ENCODE measurements at places on chromosomes 3 and 15.
A peak's percentile ranks its signal among the peaks of the same experiment; 100 is the strongest.

DNA sequence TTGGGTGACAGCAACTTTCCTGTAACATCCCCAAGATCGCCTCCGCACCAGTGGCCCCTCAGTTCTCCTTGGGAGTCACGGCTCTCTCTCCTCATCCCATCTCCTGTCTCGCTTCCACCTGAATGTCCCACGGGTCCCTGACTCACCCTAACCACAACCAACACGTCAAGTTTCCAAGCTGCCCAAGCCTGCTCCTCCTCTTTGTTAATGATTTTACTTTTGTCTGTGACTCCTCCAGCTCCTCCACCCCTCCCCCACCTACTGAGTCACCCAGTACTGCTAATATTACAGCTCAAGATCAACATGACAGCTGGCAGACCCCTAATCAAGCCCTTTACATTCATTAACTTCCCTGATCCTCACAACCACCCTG lies 39.3 kb downstream of the BDH1 start:
- DNase-seq, result no peak

GRCh38 chr3:46628901-46629369 lies 16.6 kb downstream of the FAM240A start:
- DNase-seq, result no peak

DNA sequence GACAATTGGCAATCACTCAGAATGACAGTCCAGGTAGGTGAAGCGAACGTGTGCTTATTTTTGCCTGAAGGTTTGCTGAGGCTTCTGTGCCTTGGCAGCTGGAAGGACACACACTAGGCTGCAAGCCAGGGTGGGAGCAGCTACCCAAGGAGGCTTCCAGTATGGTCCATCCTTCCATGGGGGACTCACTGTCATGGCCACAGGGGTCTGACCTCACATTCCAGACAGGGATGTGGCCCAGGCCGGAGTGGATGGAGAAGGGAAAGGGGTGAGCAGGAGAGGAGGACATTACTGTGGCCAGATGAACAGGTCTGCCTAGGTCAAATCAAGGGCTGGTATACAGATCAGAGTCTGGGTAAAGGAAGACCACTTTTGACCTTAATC lies 247.7 kb downstream of the ADAMTS17 start:
- DNase-seq, result no peak

- DNase-seq, result peak; percentile 36
Observed at GRCh38 chr3:13866041-13866965, 13.6 kb downstream of the WNT7A start.

DNA sequence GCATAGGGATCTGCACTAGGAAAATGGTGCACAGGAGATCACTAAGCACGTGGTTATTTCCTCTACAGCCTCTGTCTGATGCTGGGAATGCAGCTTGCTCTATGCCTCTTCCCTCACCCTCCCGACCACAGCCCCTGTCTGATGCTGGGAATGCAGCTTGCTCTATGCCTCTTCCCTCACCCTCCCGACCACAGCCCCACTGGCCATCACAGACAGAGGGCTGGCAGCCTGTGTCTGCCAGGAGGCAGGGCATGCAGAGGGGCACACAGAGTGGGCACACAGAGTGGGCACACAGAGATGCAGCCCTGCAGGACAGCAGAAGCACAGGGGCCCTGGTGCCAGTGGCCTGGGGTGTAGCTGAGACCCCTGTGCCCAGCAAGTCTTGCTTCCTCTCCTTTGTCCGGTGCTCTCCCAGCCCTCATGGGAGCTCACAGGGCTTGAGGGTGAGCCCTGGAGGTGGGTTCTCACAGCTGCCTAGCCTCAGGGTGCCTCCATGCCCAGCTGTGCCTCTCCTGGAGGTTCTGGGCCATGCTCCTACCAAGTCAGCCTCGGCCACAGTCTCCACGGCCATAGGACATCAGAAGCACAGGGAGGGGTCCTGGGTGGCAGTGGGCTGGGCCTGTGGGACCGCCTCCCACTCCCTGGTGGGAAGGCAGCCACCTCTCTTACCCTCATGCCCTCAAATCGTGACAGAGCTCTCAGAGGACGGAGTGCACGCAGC lies 65.8 kb downstream of the EXOG start:
- no peak for DNase-seq

- DNase-seq, result no peak
Observed at GRCh38 chr3:5191555-5192304, 4.2 kb downstream of the EDEM1 start.

- no peak for DNase-seq
Observed at GRCh38 chr3:36486009-36486795, 105.9 kb downstream of the STAC start.

DNA sequence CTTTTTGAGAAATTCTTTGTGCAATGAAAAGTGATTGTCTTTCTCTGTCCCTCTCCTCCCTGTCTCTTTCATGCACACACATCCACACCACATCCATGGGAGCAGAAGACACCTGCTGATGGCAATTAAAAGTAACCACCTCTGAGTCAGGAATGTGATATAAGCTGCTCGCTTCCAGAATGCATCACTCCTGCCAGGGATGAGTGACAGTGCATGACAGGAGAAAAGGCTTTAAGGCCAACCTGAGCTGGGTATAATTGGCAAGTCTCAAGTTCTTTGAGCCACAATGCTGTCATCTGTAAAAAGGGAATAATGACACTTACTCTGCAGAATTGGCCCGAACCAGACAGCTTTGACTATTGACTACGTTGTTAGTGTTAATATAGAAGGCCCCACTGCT lies 59.6 kb downstream of the UBP1 start:
- DNase-seq, result no peak

DNA sequence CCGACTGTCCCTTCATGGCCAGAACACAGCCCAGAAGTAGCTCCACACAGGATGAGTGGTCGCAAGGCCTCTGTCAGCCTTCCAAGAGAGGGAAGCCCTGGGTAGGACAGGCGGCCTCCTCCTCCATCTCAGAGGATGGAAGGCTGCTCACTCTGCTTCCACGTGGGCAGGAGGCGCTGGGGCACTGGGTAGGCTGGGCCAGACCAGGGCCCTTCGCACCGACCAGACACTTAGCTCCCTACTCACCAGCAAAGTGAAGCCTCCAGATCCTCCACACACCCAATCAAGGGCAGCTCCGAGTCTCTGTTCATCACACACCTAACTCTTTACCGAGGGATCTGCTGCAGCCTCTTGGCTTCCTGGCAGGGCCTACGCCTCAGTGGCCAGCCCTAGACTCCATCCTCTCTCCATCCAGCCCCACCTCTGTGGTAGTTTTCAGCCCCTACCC lies 24.3 kb upstream of the PLXNA1 start:
- no peak for DNase-seq

- DNase-seq, result no peak
Observed at GRCh38 chr3:13405614-13406013, 14.5 kb downstream of the NUP210 start.

DNA sequence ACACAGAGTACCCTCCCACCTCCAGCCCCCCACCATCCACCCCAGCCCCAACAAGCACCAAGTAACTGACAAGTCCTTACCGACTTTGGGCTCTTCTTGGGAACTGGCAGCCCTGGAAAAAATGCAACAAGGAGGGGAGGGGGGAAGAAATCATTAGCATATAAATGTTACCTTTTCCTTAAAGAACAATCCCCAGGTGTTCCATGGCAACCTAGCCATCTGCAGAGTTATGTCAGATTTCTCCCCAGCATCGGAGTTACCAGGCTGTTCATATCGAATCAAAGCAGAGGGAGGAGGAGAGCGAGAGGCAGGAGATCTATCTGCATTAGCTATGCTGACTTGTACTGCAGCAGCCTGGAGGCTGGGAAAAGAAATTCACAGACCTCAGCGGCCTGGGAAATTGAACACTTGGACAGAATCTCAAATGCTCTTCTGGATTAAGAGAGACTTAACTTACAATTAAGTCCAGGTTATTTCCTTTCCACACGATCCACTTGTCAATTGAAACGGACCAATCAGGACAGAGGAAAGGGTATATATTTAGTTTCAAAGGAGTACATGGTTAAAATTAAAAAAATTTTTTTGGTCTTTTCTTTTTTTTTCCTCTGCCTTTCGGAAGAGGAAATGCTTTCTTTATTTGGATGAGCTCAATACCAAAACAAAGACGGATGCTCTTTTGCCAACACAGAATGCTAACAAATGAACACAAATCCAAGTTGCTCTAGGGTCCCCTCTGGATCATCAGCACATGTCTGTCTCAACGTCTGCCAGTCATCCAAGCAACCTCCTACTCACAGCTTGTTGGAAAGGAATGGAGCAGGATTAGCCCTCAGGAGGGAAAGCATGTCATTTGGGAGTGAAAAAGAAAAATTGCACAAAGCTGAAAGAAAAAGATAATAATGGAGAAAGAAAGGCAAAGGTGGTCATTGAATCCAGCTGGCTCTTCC lies 637.1 kb downstream of the MAGI1 start:
- no peak for DNase-seq

DNA sequence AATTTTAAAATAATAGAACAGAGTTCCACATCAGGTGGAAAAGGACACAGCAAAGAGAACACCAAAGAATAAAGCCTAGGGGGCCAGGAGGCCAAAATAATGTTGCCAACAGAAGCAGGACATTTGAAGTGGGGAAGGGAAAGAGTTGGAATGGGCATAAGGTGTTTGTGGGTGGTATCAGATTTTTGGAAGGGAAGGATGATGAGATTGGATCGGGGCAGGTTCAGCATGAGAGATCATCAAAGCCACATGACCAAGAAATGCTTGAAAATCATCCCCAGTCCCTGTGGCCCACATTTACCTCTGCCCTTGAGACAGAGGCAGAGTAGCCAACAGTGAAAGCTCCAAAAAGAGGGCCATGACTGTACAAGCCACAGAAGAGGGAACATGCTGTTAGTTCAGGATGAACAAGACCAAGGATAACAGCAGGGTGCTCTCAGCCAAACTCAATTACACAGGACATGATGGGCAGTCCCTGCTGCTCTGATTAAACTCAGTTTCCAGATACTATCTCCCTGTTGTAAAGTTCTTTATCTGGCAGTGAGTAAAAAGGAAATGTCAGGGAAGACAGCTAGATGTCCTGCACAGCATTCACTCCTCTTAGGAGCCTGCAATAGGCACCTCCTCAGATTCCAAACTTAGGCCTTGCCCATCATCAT lies 32.5 kb downstream of the RAB27A start:
- no peak for DNase-seq
